ENCODE measurements at places on chromosomes 7 and 10. TPM values are rescaled to one million over a fixed set of nuclear protein-coding genes. Genes with fewer than 3 reads are reported as not detected.

DNA sequence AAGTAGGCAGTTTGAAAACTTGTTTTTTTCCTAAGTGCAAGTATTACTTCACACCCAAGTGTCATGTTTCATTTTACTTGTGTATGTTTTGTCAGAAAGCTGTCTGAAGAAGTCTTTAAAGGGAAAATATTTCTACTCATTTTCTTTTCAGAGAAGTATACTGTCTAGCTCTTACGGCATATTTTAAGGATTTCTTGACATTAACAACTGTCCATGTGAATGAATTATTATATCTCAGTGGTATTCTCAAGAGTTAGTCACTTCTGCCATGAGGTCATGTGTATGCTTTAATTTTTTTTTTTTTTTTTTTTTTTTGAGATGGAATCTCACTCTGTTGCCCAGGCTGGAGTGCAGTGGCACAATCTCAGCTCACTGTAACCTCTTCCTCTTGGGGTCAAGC lies 229.5 kb downstream of the BICC1 start:
- DNase-seq = no peak

DNA sequence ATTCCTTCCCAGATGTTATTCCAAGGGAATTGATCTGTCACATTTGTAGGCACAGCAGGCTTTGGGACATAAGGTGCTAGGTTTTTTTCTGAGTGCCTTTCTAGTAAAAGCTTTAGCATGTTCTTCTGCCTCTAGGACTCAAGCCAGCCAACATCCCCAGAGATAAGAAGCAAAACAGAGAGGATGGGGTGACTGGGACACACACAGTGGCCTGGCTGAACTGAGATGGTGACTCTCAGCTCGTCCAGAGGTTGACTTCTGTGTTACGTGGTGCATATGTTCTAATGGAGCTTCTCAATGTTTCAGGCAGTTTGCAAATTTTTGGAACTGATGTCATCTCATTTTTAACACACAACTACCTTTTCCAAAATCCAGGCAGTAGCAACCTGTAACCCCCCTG lies 188.1 kb upstream of the CELF2 start:
- no peak for DNase-seq

FGFBP3 gene
- 0.27 TPM for total RNA-seq

FAM25C gene
- not detected for total RNA-seq

- DNase-seq = peak; percentile 40
Observed at GRCh38 chr7:92797693-92798092, 38.7 kb downstream of the CDK6 start.

ITPRID1 gene
- not detected for total RNA-seq

GRCh38 chr7:80133361-80134114 lies 1.1 kb upstream of the GNAI1 start:
- DNase-seq = no peak

- DNase-seq = no peak
Observed at GRCh38 chr7:155097338-155097737, 27.2 kb downstream of the HTR5A start.

GIMAP5 gene
- total RNA-seq = 9.8 TPM

DNA sequence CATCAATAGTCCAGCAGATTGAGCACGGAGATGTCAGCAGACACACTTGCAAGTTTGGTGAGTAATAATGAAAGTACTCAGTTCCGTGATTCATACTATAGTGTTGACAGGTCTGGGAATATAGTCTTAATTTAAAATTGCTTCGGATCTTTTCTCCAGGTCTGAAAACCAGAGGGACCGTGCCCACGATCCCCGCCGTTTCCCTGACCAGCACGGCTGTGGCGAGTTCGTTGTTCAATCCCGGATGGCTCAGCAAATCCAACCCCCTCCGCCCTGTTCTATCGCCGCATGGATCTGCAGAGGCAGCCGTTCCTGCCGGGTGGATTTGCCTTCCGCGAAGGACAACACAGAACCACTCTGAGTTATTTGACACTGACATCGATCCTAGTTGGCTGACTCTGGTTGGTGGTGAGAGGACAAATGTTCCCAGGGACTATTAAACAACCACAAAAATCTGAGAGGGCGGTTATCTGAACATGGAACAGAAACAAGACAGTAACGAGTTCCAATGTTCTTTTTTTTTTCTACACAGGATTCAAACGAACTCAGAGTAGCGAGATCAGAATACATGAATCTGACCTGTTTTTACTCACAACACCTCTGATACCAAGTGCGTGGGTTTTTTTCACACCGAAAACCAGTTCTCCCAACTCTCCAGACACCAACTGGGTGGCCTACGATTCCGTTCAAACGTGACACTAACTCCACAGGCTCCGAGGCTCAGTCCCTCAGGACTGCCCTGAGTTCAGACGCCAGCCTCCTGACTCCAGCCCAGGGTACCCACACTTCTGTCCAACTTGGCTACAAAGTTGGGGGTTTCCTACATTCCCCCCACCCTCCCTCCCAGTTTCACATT lies 52.7 kb downstream of the RBM17 start:
- peak; percentile 49 for DNase-seq

DNA sequence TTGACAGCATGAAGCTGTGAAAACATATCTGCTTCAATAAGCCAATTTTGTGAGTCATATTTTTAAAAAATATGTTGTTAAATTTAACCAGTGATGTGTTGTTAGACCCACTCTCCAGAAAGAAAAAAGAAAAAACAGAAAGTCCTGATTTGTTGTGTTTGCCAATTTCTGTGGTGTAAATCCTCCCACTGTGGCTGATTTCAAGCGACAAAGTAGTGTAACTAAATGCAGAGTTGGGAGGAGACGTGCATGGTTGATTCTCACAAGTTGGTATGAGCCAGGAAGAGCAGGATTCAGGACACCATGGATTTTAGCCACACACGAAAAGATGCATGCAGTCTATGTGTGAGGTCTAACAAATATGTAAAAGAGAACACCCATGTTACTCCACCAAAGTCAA lies 139.1 kb downstream of the CCDC3 start:
- no peak for DNase-seq

DNA sequence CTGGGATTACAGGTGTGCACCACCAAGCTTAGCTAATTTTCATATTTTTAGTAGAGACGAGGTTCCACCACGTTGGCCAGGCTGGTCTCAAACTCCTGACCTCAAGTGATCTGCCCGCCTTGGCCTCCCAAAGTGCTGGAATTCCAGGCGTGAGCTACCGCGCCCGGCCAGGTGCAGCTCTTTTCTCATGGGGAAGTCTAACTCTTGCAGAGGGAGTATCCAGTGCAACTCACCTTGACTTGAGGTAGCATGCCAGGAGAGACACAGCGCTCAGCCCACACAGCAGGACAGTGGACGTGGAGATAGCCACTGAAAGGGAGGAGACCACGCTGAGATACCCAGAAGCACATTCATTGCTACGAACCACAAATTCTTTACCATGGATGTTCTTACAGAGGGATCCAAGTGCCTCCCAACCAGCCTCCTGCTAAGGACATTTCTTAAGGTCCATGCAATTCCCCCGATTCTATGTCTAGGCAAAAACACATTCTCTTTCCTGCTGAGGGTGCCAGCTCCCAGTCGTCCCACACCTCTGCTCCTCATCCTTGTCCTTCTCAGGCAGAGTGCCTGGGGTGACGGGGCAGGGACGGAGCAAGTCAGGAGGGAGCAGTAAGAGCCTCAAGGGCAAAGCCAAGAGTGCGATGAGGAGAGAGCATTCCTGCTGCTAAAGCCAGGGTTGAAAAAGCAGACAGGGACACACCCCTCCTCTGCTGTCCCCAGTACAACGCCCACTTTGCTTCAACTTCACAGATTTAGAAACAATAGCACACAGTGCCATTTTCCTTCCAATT lies 21.0 kb downstream of the IL15RA start:
- DNase-seq = no peak

PTN gene
- 14.3 TPM for total RNA-seq

DNA sequence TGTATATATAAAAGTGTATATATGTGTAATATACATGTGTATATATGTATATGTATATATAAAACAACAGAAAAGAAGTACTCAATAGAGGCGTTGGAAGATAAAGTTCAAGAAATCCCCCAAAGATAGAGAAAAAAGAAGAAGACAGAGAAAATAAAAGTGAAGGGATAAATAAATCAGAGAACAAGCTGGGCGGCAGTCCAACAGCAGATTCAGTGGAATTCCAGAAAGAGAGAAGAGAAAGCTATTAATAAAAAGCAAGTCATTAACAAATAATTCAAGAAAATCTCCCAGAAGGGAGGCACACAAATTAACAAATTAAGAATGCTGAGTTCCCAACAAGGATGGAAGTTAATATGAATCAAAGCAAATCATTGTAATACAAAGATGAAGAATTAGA lies 59.3 kb upstream of the RNF148 start:
- DNase-seq = no peak

GRCh38 chr10:90775351-90776028 lies 82.3 kb downstream of the HTR7 start:
- DNase-seq = no peak

- DNase-seq = no peak
Observed at GRCh38 chr10:42961796-42962109, 115.1 kb upstream of the RET start.

CLDN4 gene
- total RNA-seq = not detected

LIPN gene
- 0.22 TPM for total RNA-seq

- DNase-seq = no peak
Observed at GRCh38 chr7:54811041-54811845, 52.2 kb upstream of the SEC61G start.

RAPGEF5 gene
- total RNA-seq = 11.4 TPM

DNA sequence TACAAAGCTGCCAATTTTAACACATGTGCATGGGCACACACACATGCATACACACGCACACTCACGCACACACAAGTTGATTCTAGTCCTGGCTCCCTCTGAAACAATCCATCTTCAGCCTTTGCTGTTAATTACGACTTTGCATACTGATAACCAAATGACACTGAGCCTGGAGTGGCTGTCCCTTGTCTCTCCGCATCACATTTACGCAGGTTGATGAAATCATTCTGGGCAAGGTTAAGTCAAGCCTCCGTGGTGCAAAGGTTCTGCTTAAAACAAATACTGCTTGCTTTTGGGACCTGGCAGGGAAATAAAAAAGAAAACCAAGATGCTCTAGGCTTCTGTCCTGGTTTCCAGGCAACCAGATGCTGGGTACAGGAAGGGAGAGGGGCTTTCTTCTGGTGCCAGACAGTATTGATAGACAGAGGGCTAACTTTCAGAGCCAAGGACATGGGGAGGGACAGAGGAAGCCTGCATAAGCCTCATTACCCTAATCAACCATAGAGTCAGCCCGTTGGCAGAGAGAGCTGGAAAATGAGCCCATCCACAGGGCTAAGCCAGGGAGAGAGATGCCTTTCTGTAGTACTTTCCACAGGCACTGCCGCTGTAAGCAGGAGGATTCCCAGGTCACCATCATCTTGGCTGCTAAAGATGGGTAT lies 233.0 kb downstream of the WDR11 start:
- no peak for DNase-seq

CTAGE4 gene
- 0.62 TPM for total RNA-seq

- no peak for DNase-seq
Observed at GRCh38 chr7:5872326-5872725, 8.3 kb upstream of the OCM start.

GRCh38 chr7:130823060-130823459 lies 89.1 kb upstream of the KLF14 start:
- DNase-seq = no peak

DNA sequence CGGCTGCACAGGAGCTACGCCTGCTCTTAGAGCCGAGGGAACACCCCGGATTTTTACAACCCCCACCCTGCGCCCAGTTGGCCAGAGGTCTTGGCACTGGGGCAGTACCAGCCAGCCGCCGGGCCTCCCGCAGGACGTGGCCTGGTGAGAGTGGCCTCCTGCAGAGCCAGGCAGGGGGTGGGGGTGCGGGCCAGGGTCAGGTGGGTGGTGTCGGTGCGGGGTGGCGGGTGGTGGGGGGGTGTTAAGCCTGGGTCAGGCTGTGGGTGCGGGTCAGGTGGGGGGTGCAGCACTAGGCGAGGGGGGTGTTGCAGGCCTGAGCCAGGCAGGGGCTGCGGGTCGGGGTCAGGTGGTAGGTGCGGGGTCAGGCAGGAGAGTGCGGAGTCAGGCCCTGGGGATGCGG lies 647 bp downstream of the ECHS1 start:
- peak; percentile 55 for DNase-seq

TMEM229A gene
- total RNA-seq = not detected
